ENCODE measurements at places on chromosomes 16 and 17.
A peak's percentile ranks its signal among the peaks of the same experiment; 100 is the strongest.

- DNase-seq: no peak
These were observed 5.0 kb downstream of the SGCA start for GRCh38 chr17:50170662-50171370.

DNA sequence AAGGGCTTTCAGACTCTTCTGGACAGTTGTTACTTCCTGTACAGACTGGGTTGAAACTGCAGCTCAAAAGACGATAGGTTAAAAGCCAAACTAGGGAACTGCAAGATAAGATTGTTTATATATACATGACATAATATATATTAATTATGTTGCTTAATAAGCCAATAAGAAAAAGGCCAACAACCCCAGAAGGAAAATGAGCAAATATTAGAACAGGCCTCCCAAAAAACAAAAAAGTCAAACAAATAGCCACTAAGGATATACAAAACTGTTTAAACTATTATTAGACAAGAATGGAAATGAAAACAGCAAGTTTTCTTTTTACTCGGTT, 495 bp upstream of the CMTR2 start:
- no peak for DNase-seq

GRCh38 chr17:27564463-27564862, 66.5 kb upstream of the LGALS9 start:
- DNase-seq: no peak

DNA sequence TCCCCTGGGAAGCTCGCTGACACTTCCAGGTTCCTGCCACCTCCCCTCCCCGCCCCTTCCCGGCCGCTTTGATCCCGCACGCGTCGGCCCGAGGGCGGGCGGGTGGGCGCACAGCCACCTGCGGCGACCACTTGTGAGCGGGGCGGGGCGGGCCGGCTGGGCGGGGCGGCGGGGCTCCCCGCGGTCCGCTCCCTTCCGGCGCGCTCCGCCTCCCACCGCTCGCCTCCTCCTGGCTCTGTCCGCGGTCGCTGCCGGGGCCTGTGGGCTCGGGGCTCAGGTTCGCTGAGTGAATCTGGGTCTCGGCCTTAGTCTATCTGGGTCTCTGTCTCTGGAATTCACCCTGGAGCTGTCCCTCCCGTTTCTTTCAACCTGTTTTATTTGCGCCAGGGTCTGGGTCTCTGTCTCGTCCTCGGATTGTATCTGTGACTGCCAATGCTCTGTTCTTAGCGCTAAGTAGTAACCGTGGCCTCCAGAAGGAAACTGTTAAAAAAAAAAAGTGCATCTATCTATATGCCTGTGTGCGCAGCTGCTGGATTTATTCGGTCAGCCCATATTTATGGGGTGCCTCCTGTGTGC, 2.7 kb upstream of the HES7 start:
- DNase-seq: peak; percentile 65

GRCh38 chr16:50146479-50147435, 6.3 kb upstream of the TENT4B start:
- DNase-seq: no peak

- no peak for DNase-seq
These were observed 275.5 kb downstream of the MAP2K4 start for GRCh38 chr17:12296209-12296625.

DNA sequence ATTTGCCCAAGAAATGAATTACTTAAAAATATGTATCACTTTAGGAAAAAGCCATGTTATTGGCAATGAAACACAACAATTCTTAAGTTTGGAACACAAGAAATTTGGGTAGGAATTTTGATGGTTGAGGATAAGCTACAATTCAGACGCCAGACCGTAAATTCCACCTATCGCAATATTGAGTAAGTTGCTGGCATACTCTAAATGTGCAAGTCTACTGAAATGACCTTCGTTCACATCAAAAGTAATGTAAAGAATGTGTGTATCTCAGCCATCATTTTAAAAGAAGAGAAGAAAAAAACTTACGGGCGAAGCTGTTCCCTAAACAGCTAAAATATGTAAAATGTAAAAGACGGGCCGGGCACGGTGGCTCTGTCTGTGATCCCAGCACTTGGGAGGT, 33.4 kb downstream of the UBE2G1 start:
- no peak for DNase-seq

GRCh38 chr17:8859804-8860430, 7.6 kb downstream of the PIK3R6 start:
- no peak for DNase-seq

DNA sequence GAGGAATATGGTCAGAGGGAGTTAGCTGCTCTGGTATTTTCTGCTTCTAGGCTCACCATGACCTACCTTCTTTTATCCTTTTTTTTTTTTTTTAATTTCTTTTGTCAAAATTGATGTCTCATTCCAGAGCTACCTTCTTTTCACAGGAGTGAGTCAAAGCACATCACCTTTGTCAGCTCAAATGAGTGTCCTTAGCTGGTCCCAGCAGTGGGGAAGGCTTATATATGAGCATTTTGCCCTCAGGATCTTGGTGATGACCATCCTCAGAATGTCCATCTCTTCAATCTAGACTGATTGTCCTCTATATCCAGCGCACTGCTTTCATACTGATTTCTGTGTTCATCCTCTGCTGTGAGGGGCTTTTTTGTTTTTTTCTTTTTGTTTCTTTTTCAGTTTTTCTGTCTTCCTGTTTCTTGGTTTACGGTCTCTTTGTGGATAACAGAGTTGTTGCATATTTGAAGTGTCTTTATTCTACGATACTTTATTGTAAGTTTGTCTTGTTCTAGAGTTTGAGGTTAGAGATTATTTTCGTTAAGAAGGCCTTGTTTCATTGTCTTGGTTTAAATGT, 24.9 kb downstream of the CBFB start:
- no peak for DNase-seq

DNA sequence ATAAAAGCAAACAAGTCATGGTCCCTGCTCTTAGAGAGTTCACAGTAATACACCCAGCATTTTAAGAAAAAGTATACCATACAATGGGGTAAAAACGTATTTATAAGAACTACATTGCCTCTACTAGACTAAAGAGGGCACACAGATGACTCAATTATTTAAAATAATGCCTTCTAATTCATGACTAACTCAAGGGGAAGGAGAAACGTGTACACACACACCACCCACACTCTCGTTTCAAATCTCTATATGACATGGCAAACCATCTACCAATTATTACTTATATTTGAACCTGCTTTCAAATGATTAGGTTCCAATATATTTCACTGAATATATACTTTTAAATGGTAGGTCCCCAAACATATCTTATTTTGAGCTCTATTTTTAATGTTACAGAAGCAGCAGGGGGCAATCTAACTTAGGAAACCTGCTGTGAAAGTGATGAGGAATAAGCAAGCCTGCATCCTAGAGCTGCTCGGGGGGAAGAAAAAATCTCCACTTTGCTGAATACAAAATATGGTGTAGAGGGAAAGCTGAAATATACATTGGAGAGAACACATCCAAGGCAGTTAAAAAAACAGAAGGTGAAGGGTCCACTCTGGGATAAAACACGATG, 232.4 kb upstream of the PSMD7 start:
- no peak for DNase-seq

DNA sequence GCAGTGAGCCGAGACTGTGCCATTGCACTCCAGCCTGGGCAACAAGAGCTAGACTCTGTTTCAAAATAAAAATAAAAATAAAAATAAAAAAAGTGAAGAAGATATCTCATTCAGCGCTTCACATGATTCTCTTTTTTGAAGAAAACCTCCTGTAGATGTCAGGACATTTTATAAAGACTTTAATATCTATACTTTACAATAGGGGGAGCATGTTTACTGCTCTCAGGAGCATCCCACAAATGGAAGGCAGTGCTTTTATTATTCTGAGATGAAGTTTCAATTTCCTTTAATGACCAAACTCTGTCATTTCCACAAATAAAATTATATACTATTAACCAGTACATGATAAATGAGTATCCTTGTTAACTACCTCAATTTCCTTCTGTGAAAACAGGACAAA, 118.7 kb upstream of the MYOCD start:
- DNase-seq: no peak

- DNase-seq: no peak
These were observed 5.7 kb upstream of the CDH5 start for GRCh38 chr16:66360624-66361324.

GRCh38 chr17:41658846-41659245, 29.8 kb upstream of the EIF1 start:
- DNase-seq: no peak

GRCh38 chr16:8588682-8589056, 1.6 kb downstream of the TMEM114 start:
- no peak for DNase-seq

DNA sequence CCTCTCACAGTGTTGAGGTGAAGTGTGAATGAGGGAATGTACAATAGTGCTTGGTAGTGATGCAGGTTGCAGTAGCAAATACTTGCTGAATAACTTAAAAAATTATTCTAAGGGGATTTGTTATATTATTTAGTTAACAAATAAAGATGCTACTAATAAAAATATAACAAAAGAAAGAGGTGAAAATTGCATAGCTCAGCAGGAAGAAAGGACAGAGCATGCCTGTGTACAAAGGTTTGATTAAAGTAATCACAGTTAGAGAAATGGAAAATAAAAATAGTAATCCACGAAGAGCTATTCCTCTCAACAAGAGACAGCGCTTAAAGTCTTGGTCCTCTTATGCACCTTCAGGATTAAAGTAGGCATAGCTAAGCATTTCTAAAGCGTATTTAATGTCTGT, 11.0 kb downstream of the GOT2 start:
- DNase-seq: no peak

- peak; percentile 39 for DNase-seq
These were observed 84.9 kb downstream of the HS3ST2 start for GRCh38 chr16:22898874-22899348.

- DNase-seq: no peak
These were observed 46.1 kb downstream of the CYTH1 start for GRCh38 chr17:78735832-78736525.

DNA sequence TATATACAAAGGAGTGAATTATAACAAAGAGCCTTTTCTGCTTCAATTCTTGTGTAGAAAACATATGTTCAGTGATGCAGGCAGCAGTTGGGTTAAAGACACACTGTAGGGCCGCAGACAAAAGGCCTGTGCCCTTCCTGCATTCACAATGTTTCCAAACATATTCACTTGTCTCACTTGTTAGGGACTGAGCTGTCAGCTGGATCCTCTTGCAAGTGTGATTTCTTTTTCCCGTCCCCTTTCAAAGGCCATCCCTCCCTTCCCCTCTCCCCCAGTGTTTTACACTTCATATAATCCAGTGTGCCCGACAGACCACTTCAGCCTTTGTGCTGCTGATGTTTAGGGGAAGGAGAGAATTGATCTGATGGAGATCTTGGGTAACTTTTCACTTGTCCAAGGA, 217.0 kb downstream of the FTO start:
- DNase-seq: no peak

DNA sequence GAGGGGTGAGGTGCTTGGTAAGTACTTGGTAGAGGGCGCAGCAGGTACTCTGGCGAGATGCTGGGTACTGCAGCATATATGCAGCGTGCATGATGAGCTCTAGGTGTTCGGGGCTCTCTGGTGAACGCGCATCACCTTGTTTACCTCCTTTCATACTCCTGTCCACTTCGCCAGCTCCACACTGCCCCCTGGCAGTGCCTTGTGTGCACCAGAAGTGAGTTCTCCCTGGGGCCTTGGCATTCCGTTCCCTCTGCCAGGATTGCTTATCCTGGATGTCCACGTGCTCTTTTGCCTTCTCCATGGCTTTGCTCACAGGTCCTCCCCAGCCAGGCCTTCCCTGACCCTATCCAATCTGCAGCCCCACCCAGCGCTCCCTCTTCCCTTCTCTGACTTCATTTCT, 154.2 kb downstream of the MRM1 start:
- DNase-seq: peak; percentile 66

- DNase-seq: no peak
These were observed 37.1 kb upstream of the DOC2B start for GRCh38 chr17:218432-219110.

GRCh38 chr16:53129281-53130158, 74.7 kb downstream of the CHD9 start:
- DNase-seq: no peak

DNA sequence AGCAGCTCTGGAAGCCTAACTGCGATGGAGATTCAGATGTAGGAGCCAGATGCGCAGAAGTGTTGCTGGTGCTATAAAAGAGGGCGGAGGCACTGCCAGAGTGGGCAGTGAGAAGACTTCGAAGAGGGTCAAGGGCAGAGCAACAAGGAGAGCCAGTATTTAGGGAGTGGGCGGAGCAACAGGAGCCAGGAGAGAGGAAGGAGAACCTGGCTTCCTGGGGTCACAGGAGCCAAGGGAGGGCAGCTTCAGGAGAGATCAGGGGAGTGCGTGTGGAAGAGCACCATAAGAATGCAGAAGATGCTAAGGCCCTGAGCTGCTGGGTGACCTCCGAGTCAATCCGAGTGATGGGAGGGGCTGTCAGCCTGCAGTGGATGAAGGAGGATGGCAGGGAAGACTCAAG, 14.4 kb upstream of the MRPS23 start:
- DNase-seq: no peak

DNA sequence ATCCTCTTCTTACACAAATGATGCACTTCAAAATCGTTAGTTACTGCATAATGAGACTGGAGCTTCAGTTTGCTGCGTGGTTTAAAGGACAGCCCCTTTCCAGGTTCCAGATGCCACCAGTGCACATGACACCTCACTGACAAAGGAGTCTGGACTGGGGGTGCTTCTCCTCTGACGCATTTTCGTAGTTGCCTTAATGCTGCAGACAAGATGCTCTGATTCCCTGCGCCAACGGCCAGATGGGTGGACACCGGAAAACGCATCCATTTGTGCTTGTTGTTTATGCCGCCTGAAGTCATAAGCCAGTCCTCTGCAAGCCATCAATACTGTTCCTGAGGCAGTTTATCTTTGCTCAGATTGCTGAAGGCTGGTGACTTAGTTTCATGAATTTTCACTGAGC, 16.0 kb downstream of the FBXO31 start:
- no peak for DNase-seq

GRCh38 chr16:2518823-2519710, 1.1 kb upstream of the AMDHD2 start:
- no peak for DNase-seq

DNA sequence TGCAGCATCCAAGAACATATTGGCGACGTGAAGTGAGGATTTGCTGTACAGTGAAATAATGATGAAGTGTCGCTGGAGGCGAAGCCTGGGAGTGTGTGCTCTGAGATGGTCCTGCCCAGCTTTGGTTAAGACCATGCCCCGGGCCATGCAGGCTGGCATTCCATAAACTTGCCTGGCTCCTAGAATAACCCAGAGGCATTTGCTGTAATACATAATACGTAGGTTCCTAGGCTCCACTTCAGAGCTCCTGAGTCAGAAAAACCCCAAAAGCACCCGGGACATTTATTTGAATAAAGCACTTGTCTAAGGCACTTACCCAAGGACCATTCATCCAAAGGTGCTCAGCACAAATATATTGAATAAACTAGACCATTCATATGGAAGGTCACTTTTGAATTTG, 279.3 kb downstream of the ABCC12 start:
- DNase-seq: no peak

Data from SK-N-DZ (cell line).